HT-29 (cell line): ENCODE measurements at places on chromosomes 1 and 21.

DNA sequence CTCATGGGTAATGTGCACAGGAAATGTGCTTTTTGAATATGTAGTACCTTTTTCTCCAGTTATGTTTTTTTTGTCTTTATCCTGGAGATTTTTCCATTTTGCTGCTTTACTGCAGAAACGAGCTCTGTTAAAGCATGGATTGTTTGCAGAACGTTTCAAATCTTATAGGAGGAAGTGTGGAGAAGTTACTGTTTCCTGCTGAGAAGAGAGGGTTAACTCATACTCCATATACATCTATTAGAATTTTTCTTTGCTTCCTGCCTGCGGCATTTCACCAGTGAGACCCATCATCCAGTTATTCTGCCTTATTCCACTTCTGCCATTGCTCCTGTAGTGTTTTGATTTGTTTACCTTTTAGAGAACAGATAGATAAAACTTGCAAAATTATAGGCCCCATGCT, 2.0 kb downstream of the RPRD2 start:
- DNase-seq, result peak; percentile 52

- no peak for DNase-seq
These were observed 43.8 kb upstream of the PRRX1 start for GRCh38 chr1:170620164-170620563.

DNA sequence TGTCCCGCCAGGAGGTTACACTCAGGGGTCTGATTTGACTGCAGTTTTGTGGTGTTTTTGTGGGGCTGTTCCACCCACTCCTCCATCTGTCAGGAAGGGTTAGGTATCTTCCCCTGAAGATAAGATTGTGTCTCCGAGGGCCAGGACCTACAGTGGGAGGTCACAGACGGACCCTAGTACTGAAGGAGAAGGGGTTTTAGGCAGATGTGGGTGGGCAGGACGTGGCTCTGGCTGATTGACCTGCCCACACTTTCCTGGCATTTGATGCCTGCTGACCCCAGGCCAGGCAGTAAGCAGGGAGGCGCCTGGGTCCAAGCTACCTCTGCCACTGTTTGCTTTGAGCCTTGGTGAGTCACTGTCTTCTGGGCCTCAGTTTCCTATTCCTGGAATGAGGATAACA, 13.9 kb downstream of the RPS6KA1 start:
- DNase-seq, result no peak

DNA sequence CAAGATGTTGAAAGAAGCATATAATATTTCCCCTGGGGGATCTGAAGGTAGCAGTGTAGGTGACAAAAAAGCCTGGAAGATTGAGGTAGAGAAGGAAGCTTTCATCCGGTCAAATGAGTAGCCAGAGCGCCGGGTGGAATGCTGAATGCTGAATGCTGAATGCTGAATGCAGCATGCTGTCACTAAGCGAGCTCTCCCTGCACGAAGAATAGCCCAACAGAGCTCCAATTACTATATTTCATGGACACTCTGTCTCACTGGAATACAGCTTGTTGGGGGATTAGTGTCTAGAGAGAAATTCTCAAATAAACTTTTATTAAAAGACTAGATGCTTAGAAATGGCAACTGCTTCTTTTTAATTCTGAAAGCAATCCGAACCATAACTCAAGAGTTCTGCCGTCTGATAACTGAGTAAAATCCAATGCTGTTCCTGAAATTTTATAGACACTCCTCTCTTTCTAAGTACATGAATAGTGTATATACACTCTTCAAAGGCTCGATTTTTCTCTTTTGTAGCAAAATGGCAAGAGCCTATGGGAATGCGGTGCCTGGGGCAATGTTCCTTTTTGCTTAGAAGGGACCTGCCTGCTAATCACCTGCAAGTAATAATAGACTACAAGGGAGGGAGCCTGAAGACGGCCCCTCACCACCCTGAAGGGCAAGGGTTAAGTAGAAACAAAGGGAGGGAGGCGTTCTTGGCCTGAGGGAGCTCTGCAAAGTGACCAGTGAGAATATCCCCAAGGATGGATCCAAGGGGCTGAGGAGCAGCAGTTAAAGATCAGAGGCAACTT, 203.7 kb upstream of the ESRRG start:
- DNase-seq, result no peak

DNA sequence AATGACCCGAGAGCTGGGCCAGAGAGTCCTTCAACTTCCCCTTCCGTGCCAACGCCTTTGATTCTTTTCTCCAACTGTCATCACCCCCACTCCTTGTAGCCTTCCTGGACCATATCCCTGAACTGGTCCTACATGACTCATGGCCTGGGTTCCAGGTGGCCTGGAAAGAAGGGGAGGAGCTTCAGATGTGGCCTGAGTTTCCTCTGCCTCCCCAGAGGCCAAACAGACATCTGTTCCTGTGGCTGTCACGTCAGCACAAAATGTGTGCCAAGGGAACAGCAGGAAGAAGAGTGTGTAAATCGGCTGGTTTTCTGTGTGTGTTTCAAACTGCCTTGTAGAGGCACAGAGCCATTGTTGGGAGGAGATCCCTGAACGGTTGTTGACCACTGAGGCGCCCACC, 24.9 kb upstream of the KIRREL1 start:
- peak; percentile 33 for DNase-seq

DNA sequence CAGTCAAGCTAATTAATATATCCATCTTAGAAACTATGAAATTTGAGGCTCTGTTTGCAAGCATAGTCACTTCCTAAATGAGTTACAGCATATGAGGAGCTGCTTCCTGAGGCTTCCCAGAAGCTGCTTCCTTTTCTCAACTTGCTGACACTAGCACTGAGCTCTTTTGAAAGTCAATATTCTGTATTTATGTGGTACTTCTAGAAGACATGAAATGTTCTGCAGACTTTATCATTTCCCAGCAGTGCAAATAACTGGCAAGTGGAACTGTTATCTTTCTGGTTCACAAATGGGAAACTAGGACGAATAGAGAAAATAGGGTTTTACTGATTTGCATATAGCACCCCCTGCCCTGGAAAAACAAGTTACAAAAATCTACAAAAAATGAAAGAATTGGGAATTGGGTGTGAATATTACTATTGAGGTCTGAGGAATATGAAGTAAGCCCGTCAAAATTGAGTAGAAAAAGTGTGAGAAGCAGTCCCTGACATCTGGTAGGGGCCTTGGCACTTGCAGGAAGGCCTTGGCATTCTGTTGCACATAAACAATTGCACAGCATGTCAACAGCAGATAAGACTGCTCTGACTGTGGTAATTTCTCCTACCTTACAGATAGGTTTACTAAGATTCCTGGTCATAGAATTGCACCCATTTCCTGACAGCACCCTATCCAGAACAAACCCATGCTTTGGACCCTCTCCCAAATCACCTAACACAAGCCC, 7.1 kb downstream of the GIPC2 start:
- DNase-seq, result no peak

GRCh38 chr1:210691039-210691610, 362.4 kb downstream of the HHAT start:
- no peak for DNase-seq

DNA sequence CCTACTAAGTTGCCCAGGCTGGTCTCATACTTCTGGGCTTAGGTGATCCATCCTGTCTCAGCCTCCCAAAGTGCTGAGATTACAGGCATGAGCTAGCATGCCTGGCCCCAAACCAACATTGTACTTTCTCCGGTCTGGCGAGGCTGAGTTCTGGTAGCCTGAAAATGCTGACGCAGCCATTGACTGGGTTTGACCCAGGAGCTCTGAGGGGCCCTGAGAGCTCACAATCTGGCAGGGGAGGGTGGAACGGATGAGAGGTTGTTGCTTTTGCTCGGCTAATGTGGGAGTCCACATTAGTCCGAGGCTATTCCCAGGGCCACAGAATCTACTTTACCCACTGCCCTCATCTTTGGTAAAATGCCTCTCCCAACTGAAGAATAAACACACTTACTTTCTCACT, 35.1 kb upstream of the PARP1 start:
- no peak for DNase-seq

- DNase-seq, result no peak
These were observed 113.9 kb downstream of the ZBTB18 start for GRCh38 chr1:244165021-244165420.

DNA sequence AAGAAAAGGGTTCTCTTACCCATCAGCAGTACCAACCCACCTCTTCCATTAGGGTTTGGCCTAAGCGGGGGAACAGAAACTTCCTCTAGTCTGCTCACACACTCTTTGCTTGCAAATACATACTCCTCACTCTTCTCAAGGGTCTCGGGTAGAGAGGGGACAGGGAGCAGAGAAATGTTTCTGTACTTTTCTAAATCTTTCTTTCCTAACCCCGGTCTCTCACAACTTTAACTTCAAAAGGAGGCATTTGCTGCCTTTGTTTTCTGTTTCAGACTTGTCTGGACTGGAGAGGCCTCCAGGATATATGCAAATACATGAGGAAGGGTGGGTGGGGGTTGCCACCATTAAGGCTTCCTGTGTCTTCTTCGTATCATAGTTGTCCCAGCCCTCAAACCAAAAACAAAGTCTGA, 10.5 kb upstream of the LAX1 start:
- no peak for DNase-seq

DNA sequence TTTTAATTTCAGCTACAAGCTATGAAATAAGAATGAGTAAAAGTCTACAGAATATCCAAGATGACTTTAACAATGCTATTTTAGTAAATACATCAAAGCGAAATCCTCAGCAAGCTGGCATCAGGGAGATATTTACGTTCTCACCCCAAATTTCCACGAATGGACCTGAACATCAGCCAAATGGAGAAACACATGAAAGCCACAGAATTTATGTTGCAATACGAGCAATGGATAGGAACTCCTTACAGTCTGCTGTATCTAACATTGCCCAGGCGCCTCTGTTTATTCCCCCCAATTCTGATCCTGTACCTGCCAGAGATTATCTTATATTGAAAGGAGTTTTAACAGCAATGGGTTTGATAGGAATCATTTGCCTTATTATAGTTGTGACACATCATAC, 13.7 kb upstream of the CLCA1 start:
- no peak for DNase-seq

DNA sequence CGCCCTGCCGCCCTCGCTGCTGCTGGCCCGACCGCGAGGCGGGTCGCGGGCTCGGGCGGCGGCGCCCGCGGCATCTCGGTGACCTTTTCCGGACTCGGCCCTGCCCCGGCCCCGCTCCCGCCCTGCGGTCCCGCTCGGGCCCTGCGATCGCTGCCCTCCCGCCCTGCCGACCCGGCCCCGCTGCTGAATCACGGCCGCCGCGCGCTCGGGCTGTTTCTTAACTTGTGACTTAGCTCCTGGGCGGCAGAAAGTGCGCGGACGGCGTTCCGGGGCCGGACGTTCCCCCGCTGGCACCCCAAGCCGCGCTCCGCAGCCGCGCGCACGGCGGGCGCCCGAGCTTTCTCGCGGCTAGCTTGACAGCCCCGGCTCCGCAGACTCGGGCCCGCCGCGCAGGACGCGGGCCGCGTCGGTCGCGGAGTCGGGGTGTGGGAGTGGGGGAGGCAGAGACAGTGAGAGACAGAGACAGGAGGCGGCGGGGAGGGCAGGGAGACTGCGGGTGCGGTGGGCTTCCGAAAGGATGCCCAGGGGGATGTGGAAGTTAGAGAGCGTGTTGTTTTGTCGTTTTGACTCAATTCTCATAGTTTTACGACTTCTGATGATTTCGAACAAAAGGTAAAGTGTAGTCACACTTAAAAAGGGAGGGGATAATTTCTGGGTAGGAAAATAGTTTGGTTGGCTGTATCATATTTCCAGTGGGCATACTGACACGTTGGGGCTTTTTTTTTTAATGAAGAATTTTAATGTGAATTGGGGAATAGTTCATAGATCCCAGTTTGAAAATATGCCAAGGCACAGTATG, 49.8 kb downstream of the PRDM2 start:
- DNase-seq, result peak; percentile 44

- DNase-seq, result no peak
These were observed 68.8 kb upstream of the RBM34 start for GRCh38 chr1:235229868-235230267.

DNA sequence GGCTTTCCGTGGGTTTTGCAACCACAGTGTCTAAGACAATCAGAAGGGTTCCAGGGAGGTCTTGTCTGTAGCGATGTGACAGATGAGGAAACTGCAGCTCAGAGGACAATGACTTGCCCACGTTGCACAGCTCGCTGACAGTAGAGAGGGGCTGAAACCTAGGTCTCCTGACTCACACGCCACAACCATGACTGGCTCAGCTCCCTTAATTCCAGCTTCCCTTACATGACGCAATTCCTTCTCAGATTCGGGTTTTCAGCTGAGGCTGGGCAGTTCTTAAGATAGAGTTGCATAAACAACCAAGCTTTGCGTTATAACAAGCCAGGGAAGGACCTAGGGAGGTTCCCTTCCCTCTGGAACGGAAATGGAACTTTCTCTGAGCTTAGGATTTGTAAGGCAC, 36.3 kb downstream of the DHCR24 start:
- no peak for DNase-seq

- DNase-seq, result no peak
These were observed 10.1 kb upstream of the GUCA2B start for GRCh38 chr1:42142894-42143675.

GRCh38 chr1:33547576-33547975, 75.1 kb downstream of the ZSCAN20 start:
- no peak for DNase-seq

- no peak for DNase-seq
These were observed 484.3 kb downstream of the LMO4 start for GRCh38 chr1:87812871-87813577.

DNA sequence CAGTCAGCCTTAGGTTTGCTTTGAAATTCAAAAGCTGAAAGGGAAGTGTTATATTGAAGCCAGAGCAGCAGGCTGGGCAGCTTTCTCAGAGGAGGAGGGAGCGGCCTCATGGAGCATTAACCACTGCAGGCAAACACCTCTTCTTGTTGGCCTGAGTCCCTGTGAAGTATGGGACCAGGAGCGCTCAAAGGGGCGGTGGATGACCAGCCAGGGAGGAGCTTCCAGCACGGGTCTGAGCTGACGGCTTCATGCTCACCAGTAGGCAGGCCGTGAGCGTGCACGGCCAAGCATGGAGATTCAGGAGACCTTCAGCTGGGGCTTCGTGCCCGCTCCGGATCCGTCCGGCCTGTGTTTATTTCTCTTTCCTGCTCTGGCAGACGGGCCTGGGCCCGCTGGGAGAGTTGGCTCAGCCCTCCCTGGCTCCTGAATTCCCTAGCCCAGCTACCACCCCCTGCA, 245.2 kb downstream of the TRABD2B start:
- DNase-seq, result no peak

- no peak for DNase-seq
These were observed 14.5 kb upstream of the STUM start for GRCh38 chr1:226534098-226534497.

- no peak for DNase-seq
These were observed 42.0 kb upstream of the PCBP3 start for GRCh38 chr21:45601551-45601950.

DNA sequence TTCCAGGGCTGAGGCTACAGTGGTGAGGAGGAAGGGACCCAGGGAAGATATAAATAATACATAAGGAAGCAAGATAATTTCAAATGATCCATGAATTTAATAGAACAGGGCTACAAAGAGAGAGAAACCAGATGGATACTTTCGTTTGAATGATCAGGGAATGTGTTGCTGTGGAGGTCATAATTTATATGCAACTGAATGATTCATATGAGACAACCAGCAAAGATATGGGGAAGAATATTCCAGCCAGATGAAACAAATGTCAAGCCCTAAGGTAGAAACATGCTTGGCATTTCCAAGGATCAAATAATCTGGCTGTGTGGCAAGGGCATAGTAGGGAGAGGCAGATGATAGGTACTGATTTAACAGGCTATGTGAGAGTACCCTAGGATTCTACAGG, 84.8 kb upstream of the ZC3H11B start:
- no peak for DNase-seq

GRCh38 chr1:201999625-202000238, 10.7 kb upstream of the ELF3 start:
- peak; percentile 72 for DNase-seq
